ENCODE measurements at places on chromosomes 7 and 10.
A peak's percentile ranks its signal among the peaks of the same experiment; 100 is the strongest.

- DNase-seq = no peak
Measured at GRCh38 chr10:4909118-4909517, 54.1 kb upstream of the AKR1C1 start.

- DNase-seq = no peak
Measured at GRCh38 chr10:100561005-100561404, 25.3 kb downstream of the HIF1AN start.

DNA sequence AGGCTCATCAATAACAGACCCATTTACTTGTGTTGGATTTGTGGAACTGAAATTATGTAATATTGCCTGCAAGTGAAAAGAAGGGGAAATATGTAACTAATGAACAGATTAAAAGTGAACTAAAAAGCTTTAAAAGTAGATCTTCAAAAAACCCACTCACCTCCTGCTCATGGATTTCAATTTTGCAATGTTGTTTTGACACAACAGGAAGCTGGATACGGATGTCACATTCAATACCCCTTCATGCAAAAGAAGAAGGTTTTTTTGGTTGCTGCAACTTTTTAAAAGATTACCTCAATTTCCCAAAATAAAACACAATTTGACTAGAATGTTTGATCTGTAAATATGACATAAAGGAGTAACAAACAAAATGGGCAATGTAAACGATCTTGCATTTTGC lies 3.3 kb downstream of the MKI67 start:
- no peak for DNase-seq

DNA sequence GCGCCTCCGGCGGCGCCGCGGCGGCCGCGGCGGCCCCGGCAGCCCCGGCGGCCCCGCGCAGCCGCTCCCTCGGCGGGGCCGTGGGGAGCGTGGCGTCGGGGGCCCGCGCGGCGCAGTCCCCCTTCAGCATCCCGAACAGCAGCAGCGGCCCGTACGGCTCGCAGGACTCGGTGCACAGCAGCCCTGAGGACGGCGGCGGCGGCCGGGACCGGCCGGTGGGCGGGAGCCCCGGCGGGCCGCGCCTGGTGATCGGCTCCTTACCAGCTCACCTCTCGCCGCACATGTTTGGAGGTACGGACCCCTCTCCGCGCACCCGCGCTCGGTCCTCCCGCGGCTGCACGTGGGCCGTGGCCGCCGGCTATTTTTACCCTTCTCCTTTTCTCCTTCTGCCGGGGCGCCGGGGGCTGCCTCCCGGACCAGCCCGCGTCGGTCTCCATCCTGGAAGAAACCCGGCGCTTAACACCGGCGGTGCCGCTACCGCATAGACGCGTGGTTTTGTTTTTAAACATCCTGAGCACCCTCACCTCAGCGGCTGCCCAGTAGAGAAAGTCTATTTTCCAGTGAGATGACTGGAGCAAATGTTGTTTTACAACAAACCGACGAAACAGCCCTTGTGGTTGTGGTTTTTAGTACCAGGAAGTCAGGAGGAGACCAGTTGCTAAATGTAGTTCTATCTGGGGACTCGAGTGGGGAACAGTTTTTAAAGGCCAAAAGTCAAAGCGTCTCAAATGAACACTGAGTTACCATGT lies 1.3 kb downstream of the ZNRF2 start:
- peak; percentile 52 for DNase-seq

DNA sequence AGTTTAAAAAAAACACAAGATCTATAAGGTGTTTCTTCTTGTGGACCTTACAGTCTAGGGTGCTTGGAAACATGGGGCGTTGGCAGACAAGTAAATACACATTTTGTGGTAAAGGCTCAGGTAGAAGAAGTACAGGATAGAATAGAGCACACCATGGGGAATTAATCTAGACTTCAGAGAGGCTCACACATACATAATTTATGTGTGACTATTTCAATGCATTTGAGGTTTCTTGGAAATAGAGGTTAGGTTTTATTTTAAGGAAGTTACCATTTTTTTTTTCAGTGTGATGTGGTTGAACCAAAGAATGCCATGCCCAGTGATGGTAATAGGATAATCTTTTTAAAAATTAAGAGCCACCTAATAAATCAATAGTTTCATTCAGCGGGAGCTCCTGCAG lies 12.8 kb downstream of the CFTR start:
- no peak for DNase-seq

DNA sequence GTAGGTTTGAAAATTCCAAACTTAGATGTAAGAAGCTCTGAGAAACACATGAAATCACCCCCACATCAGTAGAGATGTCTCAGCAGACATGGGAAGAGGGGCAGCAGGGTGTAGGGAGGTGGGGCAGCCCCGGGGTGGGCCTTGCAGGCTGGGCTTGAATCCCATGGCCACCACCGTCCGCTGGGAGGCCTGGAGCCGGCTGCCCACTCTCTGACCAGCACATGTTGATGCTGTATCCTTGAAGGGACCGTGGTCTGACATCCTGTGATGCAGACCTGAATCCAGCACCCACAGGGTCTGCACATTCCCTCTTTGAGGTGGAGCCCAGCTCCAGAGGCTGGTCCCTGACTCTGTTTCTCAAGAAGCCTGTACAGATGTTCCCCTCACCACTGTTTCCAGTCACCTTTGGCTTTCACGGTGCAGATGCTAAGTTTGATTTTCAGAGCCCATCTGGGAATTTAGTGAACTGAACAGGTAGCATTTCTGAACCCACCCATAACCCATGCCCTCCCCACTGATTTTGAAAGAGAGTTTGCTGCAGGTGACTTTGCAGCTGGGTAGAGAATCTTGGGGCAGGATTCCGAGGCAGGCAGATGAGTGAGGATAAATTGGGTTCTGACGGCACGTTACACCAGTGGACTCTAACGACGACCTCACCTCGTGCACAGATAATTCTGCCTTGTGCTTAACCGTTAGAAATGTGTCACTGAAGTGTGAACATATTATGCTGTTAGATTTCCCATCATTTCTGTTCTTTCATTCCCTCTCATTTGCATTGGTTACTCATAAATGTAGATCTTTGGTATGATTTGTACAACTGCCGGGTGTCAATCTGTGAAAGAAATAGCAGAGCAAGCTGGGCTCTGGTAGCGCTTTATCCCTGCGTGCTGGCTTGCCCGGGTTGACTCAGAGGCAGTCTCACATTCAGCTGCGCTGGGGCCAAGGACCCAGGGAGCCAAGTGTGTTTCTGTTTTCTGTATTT lies 45.7 kb downstream of the IKZF1 start:
- no peak for DNase-seq

DNA sequence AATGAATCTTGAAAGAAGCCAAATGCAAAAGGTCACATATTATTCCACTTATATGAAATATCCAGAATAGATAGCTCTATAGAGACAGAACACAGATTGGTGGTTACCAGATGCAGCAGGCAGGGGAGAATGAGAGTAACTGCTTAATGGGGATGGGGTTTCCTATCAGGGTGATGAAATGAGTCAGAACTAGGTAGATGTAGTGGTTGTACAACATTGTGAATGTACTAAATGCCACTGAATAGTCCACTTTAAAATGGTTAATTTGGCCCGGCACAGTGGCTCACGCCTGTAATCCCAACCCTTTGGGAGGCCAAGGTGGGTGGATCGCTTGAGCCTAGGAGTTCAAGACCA lies 9.4 kb upstream of the SLC25A28 start:
- no peak for DNase-seq

DNA sequence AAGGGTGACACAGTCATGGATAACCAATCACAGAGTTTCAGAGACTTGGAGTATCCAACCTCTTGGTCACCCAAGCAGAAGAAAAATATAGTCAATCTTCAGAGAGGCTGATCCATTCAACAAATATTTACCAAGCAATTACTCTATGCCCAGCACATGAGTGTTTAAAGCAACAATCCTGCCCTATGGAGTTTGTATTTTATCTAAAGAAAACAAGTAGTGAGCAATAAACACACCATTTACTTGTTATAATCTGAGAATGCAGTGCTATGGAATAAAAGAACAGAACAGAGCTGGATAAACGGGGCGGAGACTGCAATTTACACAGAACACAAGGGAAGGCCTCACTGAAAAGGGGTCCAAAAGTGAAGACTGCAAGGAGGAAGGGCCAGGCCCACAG lies 63.8 kb downstream of the GRB10 start:
- no peak for DNase-seq

- no peak for DNase-seq
Measured at GRCh38 chr10:98528805-98529183, 82.1 kb upstream of the HPS1 start.

Measured in transverse colon (tissue), 4 donors.